Endothelial cell of umbilical vein (primary cell): ENCODE measurements at places on chromosomes 6 and 20. TPM values are rescaled to one million over a fixed set of nuclear protein-coding genes. Genes with fewer than 3 reads are reported as not detected.

Gene NR2E1
- not detected in 2 replicates for total RNA-seq

Gene TINAG
- 0.21 TPM in 1 of 2 replicates, not detected in the other for total RNA-seq

GRCh38 chr6:3269281-3269975, 10.7 kb downstream of the PSMG4 start:
- peaks cover 28% of the 10 kb centered on the region for H3K36me3 ChIP-seq
- DNase-seq: no peak
- no peaks in the 10 kb centered on the region for H3K4me1 ChIP-seq
- no peak overlapping the region for H3K27ac ChIP-seq

- H3K4me3 ChIP-seq: no peak overlapping the region
- no peaks in the 10 kb centered on the region for H3K27me3 ChIP-seq
- H3K36me3 ChIP-seq: no peaks in the 10 kb centered on the region
- no peaks in the 10 kb centered on the region for H3K4me1 ChIP-seq
- DNase-seq: no peak
These were observed 1295.1 kb downstream of the EPHA7 start for GRCh38 chr6:92124200-92124651.

DNA sequence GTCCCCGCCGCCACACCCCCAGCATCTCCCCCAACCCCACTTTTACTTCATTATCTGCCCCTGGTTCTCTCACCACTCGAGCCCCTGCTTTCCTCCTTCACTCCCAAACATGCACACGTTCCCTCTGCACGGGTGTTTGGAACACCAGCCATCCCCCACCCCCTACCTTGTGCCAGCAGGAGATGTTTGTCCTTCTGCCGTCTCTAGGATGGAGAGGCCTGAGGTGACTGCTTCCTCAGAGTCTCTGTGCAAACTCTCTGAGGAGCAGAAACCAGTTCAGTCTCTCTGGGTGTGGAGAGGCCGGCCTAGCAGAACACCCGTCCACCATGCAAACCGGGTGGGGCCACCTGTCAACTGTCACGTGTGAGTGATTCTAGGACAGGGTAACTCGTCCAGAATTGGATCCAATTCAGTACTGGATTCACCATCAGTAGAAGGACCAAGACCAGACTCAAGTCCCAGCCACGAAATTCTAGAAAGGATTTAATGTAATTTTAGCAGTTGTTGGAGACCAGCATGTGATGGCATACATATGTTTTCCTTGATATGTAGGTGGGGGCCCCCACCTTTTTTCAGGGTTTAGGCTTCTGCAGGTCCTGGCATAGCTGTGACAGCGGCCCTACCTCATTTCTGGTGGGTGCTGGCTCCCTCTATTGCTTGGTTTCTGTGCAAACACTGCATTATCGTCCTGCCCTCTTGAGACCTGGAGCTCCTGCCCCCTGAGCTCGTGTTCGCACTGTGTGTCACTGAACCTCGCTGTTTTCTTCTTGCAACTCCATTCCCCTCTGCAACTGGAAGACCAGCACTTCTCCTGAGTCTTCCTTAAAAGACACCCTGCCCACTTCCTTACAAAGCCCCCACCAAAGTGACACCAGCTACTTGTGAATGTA, at the start of gene RAET1E:
TSS of gene RAET1E (minus strand) at position 259 of the 890 bp plus-strand sequence. CDS start 7,212 bp downstream, outside the sequence.
- peaks cover 7% of the 10 kb centered on the region for H3K27me3 ChIP-seq
- DNase-seq: no peak
- no peak within 1 kb of the TSS for H3K4me3 ChIP-seq
- H3K27ac ChIP-seq: no peak within 1 kb of the TSS
- H3K4me1 ChIP-seq: peaks cover 17% of the 10 kb centered on the region

GRCh38 chr6:69696273-69696672, 100.5 kb downstream of the LMBRD1 start:
- DNase-seq: no peak
- H3K27ac ChIP-seq: no peak overlapping the region
- H3K36me3 ChIP-seq: no peaks in the 10 kb centered on the region
- H3K4me1 ChIP-seq: no peaks in the 10 kb centered on the region
- H3K4me3 ChIP-seq: no peak overlapping the region
- no peaks in the 10 kb centered on the region for H3K27me3 ChIP-seq

DNA sequence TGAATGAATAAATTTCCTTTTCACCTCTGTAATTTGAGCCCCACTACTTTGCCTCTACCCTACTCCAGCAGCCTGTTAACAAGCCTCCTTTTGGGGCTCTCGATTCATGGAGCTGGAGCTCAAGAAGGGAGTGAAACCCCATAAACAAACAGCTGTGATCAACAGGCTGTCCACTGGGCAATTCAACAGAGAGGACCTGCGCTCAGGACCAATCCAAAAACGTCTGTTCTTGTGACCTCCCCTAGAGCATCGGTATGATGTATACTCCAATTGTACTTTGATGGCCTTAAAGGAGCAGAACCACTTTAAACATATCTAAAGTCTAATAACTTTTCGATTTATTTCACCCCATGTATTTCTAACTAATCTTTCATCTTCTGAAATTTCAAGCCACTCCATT, 37.4 kb downstream of the HIVEP2 start:
- no peak for DNase-seq
- H3K36me3 ChIP-seq: no peaks in the 10 kb centered on the region
- no peak overlapping the region for H3K4me3 ChIP-seq
- peaks cover 5% of the 10 kb centered on the region for H3K4me1 ChIP-seq
- H3K27me3 ChIP-seq: no peaks in the 10 kb centered on the region

DNA sequence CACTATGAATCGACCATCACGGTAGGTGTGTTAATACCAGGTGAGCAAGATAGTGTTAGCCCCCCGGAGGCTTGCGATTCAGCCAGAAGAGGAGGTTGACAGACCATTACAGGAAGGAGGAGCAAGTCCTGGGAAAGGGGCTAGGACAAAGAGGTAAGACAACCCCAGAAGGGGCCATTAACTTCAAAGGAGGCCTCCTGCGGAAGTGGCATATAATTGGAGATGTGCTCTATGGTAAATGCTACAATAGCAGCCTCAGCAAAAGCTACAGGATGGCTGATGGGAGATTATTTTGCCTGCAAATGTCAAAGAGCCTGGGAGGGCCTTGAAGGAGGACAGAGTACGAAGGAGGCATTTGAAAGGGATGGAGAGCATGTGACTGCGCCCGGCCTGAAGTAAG, 108.6 kb upstream of the CITED2 start:
- H3K4me3 ChIP-seq: no peak overlapping the region
- no peaks in the 10 kb centered on the region for H3K4me1 ChIP-seq
- no peaks in the 10 kb centered on the region for H3K27me3 ChIP-seq
- H3K36me3 ChIP-seq: no peaks in the 10 kb centered on the region
- DNase-seq: no peak

DNA sequence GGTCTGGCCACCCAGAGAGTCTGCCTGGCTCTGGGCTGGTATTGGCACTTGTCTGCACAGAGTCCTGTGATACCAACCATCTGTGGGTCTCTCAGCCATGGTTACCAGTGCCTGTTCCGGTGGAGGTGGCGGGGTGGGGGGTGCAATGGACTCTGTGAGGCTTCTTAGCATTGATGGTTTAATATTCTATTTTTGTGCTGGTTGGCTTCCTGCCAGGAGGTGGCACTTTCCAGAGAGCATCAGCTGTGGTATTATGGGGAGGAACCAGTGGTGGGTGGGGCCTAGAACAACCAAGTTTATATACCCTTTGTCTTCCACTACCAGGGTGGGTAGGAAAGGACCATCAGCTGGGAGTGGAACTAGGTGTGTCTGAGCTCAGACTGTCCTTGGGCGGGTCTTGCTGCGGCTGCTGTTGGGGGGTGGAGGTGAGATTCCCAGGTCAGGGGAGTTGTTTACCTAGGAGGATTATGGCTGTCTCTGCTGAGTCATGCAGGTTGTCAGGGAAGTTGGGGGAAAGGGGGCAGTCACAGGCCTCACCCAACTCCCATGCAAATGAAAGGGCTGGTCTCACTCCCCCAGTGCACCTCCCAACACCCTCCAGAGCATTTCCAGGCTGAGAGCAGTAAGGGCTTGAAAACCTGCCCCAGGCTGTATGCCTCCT, 117.5 kb downstream of the FLRT3 start:
- no peak for DNase-seq
- no peak overlapping the region for H3K4me3 ChIP-seq
- no peaks in the 10 kb centered on the region for H3K36me3 ChIP-seq

- no peak for DNase-seq
- H3K27me3 ChIP-seq: no peaks in the 10 kb centered on the region
- H3K4me3 ChIP-seq: no peak overlapping the region
- H3K36me3 ChIP-seq: no peaks in the 10 kb centered on the region
These were observed 18.0 kb upstream of the MAP3K4 start for GRCh38 chr6:160973311-160974250.

- H3K27me3 ChIP-seq: no peaks in the 10 kb centered on the region
- H3K27ac ChIP-seq: no peak overlapping the region
- H3K4me3 ChIP-seq: no peak overlapping the region
- no peak for DNase-seq
These were observed 13.3 kb upstream of the CCN5 start for GRCh38 chr20:44701858-44702256.

DNA sequence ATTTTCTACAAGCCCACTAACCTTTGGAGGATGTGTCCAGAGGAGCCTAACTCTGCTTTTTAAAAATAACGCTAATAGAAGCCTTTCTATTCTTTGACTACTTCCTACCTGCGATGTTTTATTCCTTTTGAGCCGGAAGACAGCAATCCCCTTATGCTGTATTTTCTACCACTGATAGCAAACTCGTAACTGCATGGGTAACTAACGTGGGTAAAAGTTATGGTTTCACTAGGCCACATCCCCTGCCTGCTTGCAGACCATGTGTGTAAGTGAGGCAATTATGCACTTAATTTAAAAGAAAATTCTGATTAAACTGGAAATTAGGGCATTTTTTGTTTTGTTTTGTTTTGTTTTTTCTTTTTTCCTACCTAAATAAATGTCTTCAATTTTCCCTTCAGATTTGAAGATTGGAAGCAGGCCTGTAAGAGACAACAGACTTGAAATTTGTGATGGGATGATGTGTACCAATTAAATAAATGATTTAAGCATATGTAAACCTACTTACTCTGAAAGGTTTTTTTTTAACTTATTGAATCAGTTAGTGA, 931 bp downstream of the UFL1 start:
- H3K27me3 ChIP-seq: no peaks in the 10 kb centered on the region
- H3K27ac ChIP-seq: peak overlapping the region; percentile 92
- H3K4me1 ChIP-seq: peaks cover 16% of the 10 kb centered on the region
- peak overlapping the region; percentile 98 for H3K4me3 ChIP-seq
- DNase-seq: peak; percentile 40
- H3K36me3 ChIP-seq: peaks cover 3% of the 10 kb centered on the region

DNA sequence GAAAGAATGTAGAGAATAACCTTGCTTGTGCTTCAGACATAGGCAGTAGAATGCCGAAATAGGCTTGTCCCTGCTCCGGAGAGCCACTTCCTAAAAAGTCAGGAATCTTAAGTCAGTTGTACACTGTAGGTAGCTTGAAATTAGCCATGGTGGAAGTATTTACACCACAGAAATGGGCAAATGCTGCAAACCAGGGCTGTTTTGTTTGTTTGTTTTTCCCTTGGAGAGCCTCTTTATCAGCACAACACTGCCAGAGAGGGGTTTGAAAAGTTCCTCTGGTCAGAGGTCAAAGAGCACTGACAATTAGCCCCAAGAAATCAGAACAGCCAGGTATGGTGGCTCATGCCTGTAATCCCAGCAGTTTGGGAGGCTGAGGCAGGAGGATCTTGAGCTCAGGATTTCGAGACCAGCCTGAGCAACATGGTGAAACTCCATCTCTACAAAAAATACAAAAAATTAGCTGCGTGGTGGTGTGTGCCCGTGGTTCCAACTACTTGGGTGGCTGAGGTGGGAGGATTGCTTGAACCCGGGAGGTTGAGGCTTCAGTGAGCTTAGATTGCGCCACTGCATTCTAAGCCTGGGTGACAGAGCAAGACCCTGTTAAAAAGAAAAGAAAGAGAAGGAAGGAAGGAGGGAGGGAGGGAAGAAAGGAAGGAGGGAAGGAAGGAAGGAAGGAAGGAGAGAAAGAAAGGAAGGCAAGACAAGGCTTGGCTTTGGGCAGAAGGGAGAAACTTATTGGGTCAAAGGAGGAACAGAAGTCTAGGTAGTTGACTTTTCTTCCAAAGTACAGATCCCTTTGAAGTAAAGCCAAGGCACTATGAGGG, 61.0 kb upstream of the ZMYND8 start:
- no peak overlapping the region for H3K4me3 ChIP-seq
- H3K4me1 ChIP-seq: no peaks in the 10 kb centered on the region

DNA sequence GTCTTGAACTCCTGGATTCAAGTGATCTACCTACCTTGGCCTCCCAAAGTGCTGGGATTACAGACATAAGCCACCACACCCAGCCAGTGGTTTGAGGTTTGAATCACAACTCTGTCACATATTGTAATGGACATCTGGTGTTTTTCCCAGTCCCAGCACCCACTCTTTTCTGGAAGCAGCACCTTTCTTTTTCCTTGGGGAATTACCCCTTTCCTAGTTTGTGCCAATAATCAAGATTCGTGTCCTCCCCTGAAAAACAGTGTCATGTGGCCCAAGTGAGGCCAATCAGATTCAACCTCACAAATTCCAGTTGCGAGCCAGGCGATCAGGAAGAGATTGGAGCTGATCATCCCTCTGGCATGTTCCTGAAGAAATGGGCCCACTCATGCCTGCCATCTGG, 71.7 kb upstream of the SGK1 start:
- no peak overlapping the region for H3K27ac ChIP-seq

DNA sequence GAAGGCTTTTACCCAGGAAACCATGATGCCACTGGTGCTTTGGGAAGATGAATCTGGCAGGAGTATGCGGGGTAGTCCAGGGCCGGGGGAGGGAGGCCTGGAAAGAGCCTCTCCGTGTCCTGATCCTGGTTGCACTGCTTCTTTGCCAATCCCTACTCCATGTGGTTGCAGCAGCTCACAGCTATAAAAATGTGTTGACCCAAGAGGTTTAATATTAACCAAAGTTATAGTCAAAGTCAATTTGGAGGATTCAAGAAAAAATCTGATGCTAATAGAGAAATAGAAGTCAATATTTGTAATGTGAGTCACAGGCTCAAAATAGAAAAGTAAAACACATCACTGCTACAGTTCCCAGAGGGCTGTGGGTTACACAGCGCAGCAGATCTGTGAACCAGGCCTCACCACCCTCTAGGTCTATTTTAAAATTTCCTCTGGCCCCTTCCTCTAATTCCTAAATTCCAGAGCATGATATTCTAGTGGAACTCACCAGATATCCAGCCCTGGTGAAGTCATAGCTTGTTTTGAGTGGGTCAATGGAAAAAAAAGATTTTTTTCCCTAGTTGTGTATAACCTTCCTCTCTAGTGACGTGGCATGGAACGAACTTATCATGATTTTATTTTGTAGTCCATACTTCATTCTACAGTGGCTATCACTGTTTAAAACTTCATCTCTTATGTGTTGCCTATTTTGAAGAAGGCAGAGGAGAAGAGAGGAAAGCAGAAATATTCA, 63.2 kb upstream of the BMP2 start:
- H3K4me1 ChIP-seq: peaks cover 80% of the 10 kb centered on the region
- H3K4me3 ChIP-seq: no peak overlapping the region
- no peaks in the 10 kb centered on the region for H3K36me3 ChIP-seq
- no peaks in the 10 kb centered on the region for H3K27me3 ChIP-seq

GRCh38 chr6:30206152-30206551, 7.1 kb downstream of the TRIM26 start:
- H3K4me3 ChIP-seq: no peak overlapping the region
- peaks cover 10% of the 10 kb centered on the region for H3K4me1 ChIP-seq
- no peaks in the 10 kb centered on the region for H3K27me3 ChIP-seq
- H3K36me3 ChIP-seq: no peaks in the 10 kb centered on the region
